ENCODE measurements at places on chromosomes 6 and 20.

DNA sequence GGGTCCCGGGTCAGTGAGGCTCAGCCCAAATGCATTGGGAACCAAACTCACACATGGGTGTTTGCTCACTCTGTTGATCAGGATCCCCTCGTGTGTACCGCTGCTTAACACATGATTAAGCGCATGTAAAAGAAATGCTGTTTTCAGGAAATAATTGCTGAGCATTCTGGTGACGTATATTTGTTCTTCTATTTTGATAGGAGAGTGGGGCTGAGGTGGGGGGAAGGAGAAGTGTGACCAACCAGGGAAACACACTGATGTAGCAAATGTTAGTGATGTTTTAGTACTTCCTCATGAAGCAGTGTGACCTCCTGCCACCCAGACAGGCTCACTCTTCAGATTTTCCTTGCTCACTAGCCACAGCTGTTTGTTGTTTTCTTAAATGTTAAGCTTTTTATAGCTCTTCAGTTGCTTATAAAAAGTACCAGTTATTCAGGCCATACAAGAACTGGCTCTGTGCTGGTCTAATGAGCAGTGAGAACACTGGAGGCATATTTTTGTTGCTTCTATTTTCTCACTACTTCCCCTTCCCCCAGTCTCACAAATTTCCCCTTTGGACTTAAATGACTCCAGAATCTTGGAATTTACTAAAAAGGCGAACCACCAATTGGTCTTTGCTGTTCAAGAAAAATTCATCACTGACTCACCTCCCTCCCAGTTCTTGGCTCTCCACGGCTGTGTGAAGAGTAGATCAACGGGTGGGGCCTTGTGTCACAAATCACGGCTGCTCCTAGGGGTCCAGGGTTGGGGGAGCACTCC, 79.2 kb upstream of the BACH2 start:
- peak; percentile 77 for ATAC-seq

DNA sequence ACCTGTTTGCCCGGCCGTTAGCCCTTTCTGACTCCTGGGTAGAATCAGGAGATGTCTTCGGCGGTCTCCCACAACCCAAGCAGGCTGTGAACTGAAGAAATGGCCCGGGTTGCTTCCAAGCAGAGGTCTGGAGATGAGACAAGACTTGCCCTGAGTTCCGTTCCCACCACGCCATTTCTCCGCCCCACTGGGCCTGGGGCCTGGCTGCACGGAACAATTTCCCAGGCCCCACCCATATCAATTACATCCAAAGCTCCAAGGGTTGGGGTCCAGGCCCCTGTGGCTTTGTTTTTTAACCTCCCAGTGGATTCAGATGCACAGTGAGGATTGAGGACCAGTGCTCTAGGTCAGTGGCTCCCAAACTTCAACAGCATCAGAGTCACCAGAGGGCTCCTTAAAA, 214.5 kb upstream of the ARID1B start:
- no peak for ATAC-seq

- ATAC-seq, result peak; percentile 56
Observed at GRCh38 chr20:62141397-62142251, 1.6 kb downstream of the PSMA7 start.

- no peak for ATAC-seq
Observed at GRCh38 chr6:32484614-32484998, 44.9 kb downstream of the HLA-DRA start.

DNA sequence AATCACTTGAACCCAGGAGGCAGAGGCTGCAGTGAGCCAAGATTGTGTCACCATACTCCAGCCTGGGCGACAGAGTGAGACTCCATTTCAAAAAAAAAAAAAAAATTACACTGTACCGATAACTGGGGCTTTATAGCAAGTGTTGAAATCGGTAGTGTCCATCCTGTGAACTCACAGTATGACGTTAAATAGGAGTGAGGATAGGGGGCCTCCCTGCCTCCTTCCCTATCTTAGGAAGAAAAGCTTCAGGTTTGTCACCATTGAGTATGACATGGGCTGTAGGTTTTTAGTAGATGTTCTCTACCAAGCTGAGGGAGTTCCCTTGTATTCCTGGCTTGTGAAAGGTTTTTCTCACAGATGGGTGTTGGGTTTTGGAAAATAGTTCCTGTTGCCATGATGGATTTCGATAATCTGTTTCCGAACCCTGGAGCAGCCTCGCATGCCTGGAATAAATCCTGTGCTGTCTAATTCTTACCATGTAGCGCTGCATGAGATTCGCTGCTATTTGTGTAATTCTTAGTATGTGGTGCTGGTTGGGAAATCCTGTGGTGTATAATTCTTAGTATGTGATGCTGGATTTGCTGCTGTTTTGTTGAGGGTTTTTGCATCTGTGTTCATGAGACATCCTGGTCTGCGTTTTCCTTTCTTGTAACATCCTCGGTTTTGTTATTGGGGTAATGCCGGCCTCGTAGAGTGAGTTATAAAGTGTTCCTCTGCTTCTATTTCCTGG, 23.6 kb downstream of the NTSR1 start:
- no peak for ATAC-seq

- ATAC-seq, result no peak
Observed at GRCh38 chr6:35970181-35970580, 49.3 kb upstream of the SRPK1 start.

DNA sequence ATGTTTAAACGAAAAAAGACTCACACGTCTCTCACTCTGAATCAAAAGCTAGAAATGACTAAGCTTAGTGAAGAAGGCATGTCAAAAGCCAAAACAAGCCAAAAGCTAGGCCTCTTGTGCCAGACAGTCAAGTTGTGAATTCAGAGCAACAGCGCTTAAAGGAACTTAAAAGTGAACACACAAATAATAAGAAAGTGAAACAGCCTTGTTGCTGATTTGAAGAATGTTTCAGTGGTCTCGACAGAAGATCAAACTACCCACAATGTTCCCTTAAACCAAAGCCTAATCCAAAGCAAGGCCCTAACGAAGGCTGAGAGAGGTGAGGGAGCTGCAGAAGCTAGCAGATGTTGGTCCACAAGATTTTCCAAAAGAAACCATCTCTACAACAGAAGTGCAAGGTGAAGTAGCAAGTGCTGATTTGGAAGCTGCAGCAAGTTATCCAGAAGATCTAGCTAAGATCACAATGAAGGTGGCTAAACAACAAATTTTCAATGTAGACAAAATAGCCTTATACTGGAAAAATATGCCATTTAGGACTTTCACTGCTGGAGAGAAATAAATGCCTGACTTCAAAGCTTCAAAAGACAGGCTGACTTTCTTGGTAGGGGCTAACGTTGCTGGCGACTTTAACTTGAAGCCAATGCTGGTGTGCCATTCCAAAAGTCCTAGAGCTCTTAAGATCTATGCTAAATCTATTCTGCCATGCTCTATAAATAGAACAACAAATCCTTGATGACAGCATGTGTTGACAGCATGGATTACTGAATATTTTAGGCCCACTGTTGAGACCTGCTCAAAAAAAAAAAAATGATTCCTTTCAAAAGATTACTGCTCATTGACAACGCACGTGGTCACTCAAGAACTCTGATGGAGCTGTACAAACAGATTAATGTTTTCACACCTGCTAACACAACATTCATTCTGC, 40.3 kb downstream of the SEC63 start:
- ATAC-seq, result no peak

DNA sequence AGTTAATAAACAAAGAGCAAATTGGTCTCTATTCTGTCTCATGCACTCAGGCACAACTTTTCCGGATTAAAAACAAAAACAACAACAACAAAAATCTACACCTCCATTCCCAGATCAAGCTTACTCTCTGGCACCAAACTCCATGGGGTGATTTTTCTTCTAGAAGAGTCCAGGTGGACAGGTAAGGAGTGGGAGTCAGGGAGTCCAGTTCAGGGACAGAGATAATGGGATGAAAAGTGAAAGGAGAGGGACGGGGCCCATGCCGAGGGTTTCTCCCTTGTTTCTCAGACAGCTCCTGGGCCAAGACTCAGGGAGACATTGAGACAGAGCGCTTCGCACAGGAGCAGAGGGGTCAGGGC, 437 bp upstream of the HLA-A start:
- peak; percentile 55 for ATAC-seq

DNA sequence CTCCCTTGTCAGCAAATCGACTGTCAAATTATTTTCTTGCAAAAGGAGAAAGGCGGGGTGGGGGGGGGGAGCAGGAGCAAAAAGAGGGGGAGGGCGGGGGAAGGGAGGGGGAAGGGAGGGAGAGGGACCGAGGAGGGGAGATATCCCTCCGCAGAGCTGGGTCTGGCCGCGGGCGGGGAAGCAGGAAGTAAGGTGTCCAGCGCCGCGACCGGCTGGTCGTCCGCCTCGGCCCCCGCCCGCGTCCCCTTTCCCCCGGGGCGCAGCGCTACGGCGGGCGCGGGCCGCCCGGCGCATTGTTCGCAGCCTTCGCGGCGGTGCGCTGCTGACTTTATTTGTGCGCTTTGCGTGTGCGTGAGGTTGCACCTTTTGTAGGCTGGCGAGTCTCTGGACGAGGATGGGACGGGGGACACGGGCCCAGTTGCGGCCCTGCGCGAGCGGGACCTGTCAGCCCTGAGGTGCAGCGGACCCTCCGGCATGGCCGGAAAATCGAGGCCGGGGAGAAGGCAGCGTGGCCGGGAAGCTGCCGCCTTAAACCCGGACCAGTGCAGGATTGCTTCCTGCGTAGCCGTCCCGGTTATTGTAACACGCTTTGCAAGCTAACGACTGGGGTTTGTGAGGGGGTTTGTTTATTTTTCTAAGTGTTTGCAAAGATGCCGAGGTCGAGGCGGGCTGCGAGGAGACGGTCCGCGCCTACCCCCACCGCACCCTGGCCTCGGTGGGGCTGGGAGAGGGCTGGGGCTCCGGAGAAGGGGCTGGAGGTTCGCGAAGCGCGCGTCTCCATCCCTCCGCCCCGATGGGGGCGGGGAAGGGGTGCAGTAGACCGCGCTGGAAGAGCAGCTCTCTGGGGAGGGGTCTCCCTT, 675 bp upstream of the TRERF1 start:
- ATAC-seq, result peak; percentile 51

Measured in SK-N-SH treated with all-trans-retinoic acid at 6 μM for 48 hours (cell line).